Ecto neural progenitor cell (in vitro differentiated cells): ENCODE measurements at places on chromosomes 7 and 10.

DNA sequence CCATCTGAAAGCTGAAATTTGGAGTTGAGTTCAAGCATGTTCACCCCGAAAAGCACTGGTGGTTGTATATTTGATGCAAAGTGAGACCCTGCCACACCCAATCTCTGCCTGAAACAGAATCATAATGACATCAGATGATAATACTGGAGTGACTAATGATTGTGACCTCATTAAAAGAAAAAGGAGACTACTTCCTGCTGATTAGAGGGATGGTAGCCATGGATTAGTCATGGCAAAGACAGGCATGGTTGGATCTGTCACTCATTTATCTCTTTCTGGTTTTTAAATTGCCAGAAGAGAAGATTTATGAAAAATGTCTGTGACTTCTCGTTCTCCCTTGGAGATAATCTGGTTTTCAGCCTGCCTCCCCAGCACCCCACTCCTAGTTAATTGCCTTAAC is 101.2 kb downstream of the BAMBI start:
- DNase-seq, result no peak

DNA sequence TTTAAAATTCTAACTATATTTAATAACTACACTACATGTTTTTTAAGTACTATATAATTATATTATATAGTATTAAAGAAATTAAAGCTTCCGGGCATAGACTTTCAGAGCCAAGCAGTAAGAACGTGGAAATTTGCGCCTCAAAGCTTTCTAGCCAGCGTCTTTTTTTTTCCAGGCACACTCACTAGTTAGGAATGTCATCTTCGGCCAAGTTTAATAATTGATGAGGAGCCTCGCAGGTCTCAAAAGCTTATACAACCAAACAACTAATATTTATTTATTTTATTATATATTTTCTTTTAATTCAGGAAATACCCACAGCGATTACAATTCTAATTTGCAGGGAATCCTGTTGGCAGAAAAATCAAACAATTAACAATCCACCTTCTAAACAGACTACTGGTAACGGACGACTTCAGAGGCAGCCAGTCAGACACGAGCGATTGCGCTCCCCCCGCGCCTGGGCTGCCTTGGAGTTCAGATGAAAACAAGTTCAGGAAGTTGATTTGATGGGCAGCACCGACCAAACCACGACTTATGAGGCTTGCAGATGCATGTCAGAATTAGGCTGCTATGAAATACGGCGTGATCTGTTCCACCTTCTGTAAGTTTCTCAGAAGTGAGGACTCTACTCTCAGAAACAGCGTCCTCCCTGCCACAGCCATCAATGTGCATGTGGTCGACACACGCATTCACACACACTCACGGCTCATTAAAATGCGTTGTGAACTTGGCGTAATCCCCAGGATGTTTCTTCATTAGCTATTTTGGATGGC is 431.8 kb upstream of the MGMT start:
- no peak for DNase-seq

GRCh38 chr10:23310404-23310803 is 34.2 kb downstream of the C10orf67 start:
- no peak for DNase-seq

DNA sequence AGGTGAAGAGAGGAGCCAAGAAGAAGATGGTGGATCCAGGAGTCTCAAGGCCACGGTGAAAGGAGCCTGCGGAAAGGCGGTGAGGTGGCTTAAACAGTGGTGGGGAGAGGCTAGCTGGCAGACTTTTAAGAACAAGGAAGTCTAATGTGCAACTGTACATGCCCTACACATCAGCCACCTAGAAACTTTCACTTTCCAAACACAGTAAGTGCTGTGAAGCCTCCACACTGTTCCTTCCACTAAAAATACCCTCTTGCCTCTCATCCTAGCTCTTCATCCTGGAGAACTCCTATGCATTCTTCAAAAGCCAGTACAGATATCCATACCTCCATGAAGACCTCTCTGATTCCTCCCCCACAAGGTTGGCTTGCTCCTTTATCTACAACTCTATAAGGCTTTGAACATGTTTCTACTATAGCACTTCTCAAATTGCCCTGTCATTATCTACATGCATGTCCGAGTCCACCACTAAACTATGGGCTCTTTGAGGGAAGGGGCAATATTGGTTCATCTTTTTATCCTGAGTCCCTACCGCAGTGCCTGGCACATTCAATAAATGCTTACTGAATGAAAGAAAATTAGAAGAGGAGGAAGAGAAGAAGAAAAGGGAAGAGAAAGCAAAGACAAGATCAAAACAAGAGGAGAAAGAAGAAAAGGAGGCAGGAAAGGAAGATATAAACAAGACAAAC is 54.2 kb downstream of the DNAJC12 start:
- no peak for DNase-seq

DNA sequence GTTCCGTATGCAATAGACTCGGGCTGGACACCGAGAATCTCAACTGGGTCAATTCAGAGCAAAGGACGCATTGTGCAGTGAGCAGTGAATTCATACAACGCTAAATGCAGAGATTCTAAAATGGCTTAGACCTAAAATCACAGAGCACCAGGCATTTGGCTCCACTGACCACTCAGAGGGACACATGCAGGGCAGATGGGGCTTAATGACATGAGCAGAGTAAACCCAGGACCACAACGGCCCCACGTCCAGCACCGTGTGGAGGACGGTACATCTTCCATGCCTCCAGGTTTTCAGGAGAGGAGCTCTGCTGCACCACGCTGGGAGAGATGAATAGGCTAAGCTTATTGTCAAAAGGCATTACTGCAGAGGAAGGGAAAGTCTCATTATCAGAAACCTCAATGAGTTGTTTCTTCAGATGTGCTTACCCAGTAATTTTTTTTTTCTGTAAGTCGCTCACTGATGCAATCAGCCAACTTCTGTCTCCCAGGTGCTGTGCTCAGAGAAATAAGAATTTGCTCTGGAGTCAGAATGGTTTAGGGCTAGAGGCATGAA is 555.0 kb downstream of the PTPRN2 start:
- no peak for DNase-seq

DNA sequence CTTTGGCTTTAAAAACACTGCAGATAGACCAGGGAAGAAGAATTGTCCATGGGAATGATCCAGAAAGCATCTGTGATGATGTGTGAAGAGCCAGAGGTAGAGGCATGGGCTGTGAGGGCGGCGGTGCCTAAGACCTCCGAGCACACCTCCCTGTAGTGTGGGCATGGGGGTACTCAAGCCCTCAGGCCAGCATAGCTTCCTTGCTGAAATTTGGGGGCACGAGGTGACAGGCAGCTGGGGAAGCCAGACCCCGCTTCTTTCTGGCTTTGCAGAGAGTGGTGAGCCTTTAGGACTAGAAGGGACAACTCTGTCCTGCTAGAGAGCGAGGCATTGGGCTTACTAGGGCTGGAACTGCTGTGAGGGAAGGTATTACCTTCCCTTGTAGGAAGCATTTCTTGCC is 187.7 kb upstream of the SH2B2 start:
- DNase-seq, result no peak

DNA sequence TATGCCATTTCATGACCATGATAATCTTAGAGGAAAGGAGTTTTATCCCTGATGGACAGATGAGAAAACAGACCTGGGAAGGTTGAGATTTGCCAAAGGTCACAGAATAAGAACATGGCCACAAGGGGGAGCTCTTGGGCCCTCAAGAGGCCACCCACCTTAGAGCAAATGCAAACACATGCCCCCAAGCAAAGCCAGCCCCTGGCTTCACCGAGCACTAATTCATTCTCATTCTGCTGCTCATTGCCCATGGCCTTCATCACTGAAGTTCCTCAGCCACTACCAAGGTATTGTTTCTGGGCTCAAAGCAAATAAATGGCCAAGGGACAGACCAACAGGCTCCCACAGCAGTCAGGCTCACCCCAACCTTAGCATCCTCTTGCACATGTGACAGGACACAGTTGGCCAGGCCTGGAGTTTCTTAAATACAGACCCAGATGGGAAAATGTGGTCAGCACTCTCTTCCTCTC is 44.2 kb downstream of the PDLIM1 start:
- DNase-seq, result peak; percentile 84

DNA sequence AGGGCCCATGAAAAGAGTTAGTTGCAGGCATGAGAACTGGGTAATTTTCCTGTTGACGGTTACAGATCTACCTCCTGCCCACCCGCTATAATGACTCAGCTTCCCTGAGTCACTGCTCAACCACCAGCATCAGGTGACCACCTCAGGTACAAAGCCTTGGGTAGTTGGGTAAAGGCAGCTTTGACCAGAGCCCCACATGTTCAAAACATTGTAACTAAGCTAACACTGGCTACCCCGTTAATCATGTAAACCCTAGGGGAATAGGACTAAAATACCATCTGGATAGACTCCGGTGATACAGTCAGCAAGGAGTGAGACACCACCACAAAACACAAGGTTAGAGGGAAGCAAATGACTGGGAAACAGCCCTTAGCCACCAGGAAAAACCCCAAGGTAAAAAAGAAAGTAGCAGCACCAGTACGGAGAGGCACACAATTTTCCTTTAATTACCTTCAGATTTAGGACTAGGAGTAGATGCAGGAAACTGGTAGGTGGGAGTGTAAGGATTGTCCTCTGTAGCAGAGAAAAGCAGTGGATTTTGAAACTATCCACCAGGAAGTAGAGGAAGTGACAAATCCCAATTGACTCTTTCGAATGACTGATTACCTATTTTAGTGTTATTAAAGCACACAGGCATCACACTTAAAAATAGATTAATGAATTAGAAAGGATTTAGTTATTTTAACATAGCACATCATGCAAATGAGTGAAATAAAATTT is 103.5 kb upstream of the PDLIM1 start:
- DNase-seq, result no peak

GRCh38 chr7:70765651-70766050 is 366.3 kb upstream of the GALNT17 start:
- no peak for DNase-seq

- DNase-seq, result no peak
These were observed 490.8 kb upstream of the CELF2 start for GRCh38 chr10:10526846-10527245.

- DNase-seq, result no peak
These were observed 235.3 kb downstream of the PHF14 start for GRCh38 chr7:11208883-11209465.

GRCh38 chr7:24820730-24821044 is 63.4 kb upstream of the GSDME start:
- DNase-seq, result no peak

GRCh38 chr10:113369365-113369694 is 183.5 kb upstream of the HABP2 start:
- DNase-seq, result no peak

DNA sequence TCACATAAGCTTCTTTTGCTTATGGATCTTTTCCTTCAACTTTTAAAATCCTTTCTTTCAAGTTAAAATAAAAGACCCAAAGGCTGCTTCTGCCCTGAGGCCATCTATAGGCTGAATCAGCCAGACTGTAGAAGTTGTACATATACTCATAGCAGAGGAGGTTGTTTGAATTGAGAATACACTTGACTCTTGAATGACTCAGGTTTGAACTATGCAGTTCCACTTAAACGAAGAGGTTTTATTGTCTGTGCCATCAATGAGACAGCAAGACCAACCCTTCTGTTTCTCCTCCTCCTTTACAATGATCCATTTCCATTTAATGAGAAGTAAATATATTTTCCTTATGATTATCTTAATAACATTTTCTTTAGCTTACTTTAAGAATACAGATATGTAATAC is 5.8 kb downstream of the ZNF365 start:
- no peak for DNase-seq

DNA sequence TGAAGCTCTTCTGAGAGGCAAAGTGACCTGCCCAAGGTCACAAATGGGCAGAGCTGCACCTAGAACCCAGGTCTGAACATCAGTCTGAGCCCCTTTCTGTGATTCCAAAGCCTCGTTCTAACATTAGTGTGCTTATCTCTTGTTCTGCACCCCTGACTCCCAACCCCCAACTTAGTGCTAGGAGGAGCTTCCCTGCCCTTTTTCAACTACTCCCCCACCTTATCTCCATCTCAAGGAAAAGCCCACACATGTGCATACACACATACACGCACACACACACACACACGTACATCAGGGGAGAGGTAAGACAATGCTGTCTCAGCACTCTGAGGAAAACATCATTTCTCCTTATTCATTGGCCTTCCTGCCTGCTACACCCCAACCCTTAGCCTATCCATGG is 8.3 kb downstream of the PRRT4 start:
- no peak for DNase-seq

DNA sequence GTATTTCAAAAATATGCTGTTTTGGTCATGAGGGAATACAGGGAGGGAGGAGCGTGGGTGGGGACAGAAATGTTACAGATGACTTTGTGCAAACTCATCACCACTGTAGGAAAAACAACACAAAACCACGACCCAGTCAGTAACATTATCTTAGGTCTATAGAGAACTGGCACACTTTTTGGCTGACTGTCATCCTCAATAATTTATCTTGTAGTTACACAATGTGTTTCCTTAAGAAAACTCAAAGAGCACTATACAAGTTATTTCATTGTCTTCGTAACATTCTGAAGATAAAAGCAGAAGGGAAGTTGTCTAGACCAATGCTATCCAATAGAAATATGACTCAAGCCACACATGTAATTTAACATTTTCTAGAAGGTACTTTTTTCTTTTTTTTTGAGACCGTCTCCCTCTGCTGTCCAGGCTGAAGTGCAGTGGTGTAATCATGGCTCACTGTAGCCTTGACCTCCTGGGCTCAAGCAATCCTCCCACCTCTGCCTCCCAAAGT is 16.9 kb upstream of the CDK14 start:
- no peak for DNase-seq

DNA sequence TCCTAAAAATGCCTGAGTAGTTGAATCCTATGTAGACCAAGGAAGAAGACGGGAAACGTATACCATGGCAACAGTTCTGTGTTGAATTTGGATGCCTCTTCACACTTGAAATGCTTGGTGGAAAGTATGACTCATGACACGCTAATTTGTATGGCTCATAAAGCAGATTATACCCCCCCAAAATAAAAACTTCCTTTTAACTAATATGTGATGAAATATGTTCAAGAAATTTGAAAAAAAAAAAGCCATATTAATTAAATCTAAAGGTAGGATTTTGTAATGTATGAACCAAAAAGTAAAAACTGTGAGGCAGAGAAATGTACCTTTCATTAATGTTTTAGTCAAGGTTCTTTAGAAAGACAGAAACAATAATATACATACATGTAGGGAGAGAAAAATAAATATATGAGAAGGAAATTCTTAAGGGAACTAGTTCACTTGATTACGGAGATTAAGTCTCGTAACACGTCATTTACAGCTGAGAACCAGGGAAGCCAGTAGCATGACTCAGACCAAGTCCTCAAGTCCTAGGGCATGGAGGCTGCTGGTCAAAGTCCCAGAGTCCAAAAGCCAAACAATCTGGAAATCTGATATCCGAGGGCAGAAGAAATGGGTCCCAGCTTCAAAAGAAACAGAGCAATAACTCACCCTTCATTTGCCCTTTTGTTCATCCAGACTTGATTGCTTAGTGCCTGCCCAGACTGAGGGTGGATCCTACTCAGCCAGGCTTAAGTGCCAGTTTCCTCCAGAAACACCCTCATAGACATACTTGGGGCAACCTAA is 485.1 kb downstream of the SEMA3D start:
- DNase-seq, result no peak

- DNase-seq, result peak; percentile 87
These were observed at the start of gene HMX2 for GRCh38 chr10:123147635-123148413. Gene HMX2, plus strand, starts transcription at chr10:123148136. Its CDS starts 243 bp downstream, at chr10:123148379.
